ENCODE measurements at places on chromosomes 7 and 10.
A peak's percentile ranks its signal among the peaks of the same experiment; 100 is the strongest.

GRCh38 chr7:134515569-134516468 is 11.5 kb upstream of the AKR1B10 start:
- DNase-seq, result no peak

GRCh38 chr10:75967491-75967890 is 536.1 kb downstream of the LRMDA start:
- no peak for DNase-seq

DNA sequence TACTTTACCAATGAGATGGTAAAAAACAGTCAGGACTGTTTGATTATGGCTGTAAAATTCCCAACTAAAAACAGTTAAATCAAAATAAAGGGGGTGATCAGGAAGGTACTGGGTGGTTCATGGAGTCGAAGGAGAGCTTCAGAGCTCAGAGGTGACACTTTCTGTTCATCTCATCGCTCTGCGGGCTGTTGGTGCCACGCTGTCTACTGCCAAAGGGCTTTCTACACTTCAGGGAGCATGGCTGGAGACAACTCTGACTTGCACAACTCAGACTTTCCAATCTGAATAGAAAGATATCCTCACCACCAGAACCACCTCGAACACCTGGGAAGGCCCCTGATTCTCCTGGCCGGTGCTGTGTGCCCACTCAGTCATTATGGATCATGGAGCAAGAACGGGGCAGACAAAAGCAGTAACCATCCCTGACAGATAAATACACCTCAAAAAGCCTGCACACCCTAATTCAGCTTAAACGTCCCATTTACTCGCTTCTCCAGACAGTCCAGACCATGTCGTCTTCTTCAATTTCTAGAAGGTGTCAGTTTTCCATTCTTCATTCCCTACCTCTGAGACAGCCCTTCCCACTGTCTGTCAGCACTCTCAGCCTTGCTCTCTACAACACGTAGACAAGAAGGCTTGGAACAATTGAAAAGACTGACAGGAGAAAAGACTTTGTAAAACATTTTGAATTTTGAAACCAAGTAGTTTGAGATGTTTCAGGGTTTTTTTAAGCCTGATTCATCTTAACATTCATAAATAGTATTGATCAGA is 348.7 kb upstream of the NFE2L3 start:
- DNase-seq, result no peak

DNA sequence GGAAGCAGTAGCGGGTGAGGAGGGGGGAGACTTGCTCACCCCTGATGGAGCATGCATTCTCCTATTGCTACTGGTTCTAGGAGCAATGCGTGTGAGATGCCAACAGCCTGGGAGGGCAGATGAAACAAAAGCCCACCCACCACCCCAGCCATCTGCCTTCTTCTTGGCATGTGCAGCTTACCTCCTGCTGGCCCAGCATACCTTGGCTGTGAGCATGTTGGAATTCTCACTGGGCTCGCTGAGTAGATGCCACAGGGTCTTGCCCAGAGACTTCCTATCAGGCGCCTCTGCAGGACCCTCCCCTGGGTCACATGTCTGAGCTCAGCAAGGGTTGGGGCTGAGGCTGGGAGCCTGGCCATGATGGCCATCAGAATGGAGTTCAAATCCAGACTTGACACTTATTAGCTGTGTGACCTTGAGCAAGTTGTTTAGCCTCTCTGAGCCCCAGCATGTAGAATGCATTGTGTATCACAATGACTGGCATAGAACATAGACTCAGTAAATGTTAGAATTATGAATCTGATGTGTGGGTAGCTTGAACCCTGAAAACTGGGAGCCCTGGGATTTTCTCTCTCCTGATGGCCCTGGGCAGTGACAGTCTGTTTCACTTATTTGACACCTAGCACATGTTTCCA is 38.2 kb downstream of the CDH23 start:
- no peak for DNase-seq

DNA sequence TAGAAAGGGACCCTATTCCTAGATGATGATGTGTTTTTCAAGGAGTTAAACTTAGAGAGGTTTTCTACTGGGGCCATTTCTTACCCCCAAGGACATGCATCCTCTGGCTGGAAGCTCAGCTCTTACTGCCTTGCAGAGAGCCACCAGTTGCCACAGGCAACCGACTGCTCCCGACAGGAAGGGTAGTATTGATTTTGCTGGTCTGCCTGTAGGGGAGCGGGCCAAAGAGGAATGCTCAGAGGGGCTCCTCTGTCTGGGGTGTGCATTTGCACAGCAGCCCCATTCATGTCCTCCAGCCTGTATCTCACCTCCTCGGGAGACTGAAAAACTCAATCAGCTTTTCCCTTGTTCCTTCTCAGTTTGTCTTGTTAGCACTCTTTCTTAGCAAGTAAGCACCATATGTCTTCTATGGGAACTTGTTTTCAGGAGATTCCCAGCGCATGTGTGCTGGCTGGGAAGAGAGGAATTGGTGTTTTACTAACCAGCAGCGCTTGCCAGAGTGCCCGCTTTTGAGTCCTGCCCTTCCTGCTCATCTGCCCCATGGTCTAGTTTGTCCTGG is 739.0 kb upstream of the GALNT17 start:
- no peak for DNase-seq

DNA sequence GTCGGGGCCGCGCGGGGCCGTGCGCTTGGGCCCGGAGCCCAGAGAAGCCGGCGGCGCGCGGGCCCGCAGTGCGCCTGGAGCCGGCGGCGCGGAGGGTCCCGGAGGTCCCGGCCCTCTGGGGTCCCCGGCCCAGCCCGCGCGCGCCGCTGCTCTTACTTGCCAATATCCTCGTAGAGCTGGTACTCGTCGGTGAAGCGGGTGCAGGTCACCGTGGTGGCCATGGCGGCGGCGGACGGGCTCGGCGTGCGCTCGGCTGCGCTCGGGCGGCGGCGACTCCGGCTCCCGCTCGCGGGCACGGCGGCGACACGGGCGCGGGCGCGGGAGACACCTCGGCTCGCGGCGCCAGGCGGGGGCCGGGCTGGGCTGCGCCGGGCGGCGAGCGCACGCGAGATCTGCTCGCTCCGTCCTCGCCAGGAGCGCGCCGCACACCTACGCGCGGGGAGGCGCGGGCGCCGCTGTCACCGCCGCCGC is at the start of gene CAMK2B:
TSS of gene CAMK2B (minus strand) at position 394 of the 471 bp plus-strand sequence. CDS start at position 221, 173 bp downstream.
- DNase-seq, result no peak

- no peak for DNase-seq
Measured at GRCh38 chr10:59991661-59992060, 85.3 kb upstream of the CCDC6 start.

- DNase-seq, result no peak
Measured at GRCh38 chr10:117830205-117830604, 216.5 kb downstream of the RAB11FIP2 start.

DNA sequence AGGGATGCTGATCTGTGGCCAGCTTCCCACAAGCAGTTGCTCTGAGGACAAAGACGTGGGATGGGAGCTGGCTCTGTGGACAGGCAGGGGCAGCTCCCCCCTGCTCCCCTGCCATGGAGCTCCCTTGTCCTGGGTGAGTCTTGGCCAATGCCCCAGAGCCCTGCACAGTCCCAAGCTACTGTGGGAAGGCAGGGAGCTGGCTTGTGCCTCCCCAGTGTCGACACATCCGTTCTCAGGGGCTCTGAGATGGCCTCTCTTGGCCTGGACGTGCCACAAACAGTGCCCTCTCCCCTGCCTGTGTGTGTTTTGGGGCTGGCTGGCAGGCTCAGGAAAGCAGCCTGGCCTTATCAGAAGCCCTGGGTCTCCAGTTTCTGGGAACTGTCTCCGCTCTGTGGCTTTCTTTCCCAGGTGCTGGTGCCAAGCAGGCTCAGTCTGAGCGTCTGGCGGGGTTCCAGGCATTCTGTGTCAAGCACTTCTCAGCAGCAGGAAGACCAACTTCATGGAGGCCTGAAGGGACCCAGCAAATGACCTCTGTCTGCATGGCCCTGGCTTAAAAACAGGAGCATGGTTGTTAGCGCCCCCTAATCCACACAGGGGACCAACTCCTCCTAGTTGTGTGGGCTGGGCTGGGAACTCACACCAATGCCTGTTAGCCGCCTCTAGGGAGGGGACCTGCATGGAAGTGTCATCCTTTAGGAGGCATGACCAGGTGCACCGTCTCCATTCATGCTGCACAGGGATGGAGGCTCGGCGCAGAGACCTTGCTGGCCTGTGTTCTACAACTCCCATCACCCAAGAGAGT is 375.2 kb downstream of the RPS24 start:
- DNase-seq, result no peak

- DNase-seq, result no peak
Measured at GRCh38 chr10:98589691-98590090, 143.0 kb upstream of the HPS1 start.

DNA sequence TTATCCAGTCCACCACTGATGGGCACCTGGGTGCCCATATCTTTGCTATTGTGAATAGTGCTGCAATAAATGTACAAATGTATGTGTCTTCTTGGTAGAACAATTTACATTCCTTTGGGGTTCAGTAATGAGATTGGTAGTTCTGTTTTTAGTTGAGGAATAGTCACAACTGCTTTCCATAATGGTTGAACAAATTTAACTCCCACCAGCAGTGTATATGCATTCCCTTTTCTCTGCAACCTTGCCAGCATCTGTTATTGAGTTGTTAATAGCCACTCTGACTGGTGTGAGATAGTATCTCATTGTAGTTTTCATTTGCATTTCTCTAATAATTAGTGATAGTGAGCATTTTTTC is 27.8 kb downstream of the COA1 start:
- DNase-seq, result no peak

DNA sequence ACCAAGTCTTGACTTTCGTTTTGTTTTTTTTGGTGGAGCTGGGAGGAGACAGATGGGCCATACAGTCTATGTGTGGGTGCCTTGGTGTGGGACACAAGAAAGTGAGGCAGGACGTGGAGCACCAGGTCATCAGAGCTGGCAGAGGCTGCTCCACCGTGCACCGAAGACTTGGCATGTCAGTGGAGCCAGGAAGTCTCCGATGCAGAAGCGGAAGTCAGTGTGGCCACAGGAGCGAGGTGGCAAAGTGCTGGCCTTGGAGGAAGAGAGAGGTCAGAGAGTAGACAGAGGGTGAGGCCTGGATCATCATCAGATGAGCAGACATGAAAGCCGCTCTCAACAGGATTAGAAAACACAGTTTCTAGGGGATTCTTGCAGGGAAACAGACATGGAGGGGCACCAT is 116.8 kb downstream of the MGMT start:
- no peak for DNase-seq

DNA sequence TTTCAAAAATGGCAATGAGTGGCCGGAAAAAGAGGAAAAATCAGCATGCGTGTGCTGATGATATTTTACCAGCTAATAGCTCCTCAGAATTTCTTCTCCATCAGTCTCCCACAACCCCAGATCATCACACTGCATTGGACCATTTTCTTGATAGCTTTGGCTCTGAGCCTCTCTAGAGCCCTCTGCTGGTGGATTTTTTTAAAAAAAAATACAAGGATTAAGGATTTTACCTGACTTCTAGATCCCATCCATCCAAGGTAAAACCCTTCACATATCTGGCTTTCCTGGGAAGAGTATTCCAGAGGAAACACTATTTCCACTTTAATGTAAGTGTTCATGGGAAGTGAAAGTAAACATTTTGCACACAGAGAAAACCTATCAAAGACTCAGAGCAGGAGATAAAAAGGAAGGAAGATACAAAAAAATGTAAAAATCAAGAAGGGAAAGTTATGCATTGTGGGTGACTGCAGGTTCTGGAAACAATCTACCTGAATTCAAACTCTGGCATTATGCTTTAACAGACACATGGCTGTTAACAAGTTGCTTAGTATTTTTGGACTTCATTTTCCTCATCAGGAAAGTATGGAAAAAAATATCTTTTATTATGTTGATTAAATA is 380.9 kb downstream of the LRRTM3 start:
- DNase-seq, result no peak

GRCh38 chr7:72286519-72286918 is 125.6 kb downstream of the CALN1 start:
- no peak for DNase-seq

GRCh38 chr10:108556186-108556585 is 1367.1 kb downstream of the XPNPEP1 start:
- no peak for DNase-seq

DNA sequence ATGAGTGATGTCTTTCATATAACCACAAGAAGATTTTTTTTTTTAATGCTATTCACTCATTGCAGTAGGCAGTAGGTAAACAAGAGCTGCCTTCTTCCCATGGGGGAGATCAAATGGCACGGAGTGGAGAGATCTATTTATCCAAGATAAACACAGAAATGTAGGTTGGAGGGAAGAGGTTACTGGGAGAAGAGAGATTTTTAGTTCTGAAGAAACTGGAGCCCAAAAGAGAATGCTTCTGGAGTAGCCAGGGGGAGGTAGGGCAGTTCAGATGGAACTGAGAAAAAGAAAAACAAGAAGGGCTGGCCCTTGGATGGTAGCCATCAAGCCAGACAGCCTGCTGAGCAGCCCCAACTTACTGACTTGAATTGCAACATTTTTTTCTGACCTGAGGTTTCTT is 270.1 kb upstream of the TPK1 start:
- no peak for DNase-seq

DNA sequence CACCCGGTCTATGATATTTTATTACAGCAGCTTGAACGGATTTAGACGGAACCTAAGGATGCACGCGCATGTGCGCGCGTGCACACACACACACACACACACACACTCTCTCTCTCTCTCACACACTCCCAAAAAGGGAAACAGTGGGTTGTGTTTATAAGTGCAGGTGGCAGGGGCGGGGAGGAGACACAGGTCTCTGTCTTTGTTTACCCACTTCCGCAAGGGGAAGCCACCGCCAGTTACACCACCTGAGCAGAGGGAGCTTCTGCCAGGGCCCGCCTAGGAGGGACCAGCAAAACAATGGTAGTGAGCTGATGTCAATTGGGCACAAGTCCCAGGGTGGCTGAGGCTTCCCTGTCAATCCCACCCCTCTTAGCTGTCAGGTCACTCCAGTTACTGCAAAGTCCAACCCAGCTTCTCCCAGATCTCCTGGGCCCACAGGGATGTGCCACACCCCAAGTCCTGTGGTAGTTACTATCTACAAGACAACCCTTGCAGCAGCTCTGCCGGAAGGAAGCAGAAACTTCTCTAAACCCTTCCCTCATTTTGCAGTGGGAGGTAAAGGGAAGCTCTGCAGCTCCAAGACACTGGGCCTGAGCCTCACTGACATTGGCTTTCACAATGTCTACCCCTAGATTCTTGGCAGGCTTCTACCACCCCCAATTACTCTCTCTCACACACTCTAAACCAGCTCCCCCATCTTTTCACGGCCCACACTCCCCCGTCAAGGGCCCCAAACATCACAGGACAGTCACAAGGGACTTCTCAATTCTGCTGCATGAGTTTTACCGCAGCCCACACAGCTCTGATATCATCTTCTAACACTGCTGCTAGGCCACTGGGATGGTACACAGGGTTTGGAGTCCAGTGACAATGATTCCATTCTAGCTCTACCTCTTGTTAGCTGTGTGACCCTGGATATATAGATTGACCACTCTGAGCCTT is 17.6 kb downstream of the ANXA11 start:
- peak; percentile 45 for DNase-seq

DNA sequence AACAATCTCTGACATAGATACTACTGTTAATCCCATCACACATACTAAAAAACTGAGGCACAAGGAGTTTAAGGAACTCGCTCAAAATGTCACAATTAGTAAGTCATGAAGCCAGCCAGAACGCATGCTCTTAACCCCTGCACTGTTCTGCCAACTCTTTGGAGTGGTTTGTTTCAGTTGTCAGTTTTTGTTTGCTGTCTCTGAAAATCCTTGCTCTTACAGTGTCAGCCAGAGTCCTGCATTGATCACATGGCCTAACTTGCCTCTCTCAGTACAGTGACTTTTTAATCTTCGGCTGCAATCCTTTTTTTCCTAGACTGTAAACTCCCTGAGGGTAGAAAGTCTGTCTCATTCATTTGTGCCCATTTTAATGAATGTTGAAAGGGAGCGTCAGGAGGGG is 753.8 kb downstream of the AUTS2 start:
- DNase-seq, result no peak

GRCh38 chr10:44890696-44891563 is 20.2 kb upstream of the TMEM72 start:
- DNase-seq, result no peak

GRCh38 chr10:68668231-68668630 is 52.8 kb upstream of the CCAR1 start:
- DNase-seq, result no peak
